ENCODE measurements at places on chromosomes 12 and 14.

GRCh38 chr12:117100851-117101673 is 1.8 kb upstream of the TESC start:
- no peak for DNase-seq

DNA sequence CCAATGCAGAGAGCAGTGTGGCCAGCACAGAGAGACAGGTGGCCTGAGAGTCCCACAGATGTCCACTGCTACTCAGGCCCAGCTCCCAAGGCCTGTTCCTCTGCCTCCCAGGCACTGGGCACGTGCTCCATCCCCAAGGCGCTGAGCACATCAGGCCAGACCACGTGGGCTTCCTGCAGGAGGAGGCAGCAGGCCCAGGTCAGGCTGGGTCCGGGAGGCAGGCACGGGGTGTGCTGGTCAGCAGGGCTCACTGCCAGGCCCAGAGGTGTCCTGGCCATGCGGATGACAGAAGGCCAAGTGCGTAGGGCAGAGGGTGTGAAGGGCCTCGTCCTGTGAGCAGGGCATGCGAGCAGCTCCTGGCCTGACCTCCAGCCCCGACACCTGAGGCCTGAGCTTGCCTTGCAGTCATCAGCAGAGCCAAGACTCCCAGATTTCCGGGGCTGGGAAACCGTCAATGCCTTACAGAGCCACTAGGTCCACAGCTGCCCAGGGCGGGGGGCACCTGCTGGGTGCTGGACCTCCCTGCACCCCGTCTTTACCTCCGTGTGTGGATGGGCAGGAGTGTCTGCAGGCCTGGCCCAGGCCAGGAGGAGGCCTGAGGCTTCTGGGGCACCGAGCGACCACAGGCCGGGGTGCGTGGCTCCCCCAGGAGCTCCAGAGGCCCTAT is 14.9 kb downstream of the TRMT61A start:
- DNase-seq = no peak

GRCh38 chr12:106080791-106081170 is 58.0 kb downstream of the NUAK1 start:
- no peak for DNase-seq

DNA sequence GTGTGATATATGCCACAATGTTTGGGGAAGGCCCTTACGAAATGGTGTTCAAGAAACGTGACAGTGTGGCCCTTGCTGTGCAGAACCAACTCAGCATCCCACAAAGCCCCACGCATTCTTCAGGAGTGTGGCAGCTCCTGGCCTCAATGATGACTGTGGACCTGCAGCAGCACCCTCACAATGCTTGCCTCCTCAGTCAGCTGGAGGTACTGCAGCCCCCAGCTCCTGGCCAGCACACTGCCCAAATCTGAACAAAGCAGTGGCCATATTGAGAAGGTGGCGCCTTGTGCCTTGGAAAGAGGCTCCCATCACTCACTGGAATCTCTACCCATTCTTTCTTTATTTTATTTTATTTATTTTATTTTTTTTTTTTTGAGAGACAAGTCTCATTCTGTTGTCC is 10.4 kb downstream of the POLE2 start:
- no peak for DNase-seq

- DNase-seq = no peak
These were observed 354.0 kb downstream of the ETNK1 start for GRCh38 chr12:22978962-22979361.

GRCh38 chr12:12628013-12628412 is 16.3 kb downstream of the CREBL2 start:
- DNase-seq = peak; percentile 15

DNA sequence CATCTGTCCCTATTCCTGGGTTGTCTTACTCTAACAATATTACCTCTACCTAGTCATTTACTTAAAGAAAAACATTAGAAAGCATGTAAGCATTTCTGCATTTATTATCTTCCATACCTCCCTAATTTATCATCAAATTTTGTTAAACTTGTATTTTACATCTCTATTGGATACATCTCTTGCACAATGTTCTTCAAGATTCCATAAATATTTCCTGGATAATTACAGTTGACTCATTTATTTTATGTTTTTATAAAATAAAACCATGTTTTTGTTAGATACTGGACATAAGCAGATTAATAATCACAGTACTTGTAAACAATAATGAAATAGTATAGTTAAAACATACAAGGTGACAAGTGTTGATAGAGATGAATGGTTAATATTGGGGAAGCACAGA is 209.0 kb downstream of the TMTC3 start:
- no peak for DNase-seq

- DNase-seq = no peak
These were observed 95.6 kb upstream of the NRXN3 start for GRCh38 chr14:78074561-78074960.

DNA sequence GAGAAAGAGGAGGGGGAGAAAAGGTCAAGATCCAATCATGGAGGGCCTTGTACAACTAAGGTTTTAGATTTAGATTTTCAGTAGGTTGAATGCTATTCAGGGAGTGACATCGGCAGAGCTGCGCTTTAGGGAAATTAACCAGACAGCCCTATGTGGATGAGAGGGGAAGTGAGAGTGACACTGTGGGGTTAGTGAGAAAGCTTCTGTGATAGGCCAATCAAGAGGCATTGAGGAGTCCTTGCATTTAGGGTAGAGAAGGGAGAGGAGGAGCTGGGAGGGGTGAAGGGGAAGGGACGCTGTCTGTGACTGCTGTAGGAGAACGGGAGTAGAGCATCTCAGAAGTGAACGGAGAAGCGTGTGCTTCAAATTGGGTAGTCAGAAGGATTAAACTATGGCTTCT is 3.4 kb downstream of the HSD17B6 start:
- DNase-seq = peak; percentile 74

DNA sequence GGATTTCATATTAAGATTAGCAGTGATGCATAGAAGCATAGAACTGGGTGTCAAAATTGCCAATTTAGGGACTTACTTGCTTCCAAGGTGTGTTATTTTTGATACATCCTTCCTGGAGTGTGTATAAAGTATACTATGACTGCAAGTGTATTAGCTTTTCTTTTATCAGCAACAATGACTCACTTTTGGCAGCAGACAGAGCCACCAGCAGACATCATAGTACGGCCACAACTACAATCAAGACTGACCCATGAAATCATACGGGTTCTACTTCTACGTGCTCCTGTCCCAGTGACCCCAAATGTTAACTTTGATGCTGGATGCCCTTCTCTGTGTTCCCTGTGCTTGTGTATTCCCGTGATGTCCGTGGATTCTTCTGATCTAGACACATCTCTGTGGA is 443.9 kb downstream of the TMEM132D start:
- no peak for DNase-seq

- no peak for DNase-seq
These were observed 17.3 kb downstream of the KRT7 start for GRCh38 chr12:52250048-52250990.

GRCh38 chr12:10884086-10884725 is at the start of gene PRH1:
PRH1 (minus strand) TSS chr12:10884255; CDS start chr12:10884217, 38 bp downstream.
- no peak for DNase-seq

DNA sequence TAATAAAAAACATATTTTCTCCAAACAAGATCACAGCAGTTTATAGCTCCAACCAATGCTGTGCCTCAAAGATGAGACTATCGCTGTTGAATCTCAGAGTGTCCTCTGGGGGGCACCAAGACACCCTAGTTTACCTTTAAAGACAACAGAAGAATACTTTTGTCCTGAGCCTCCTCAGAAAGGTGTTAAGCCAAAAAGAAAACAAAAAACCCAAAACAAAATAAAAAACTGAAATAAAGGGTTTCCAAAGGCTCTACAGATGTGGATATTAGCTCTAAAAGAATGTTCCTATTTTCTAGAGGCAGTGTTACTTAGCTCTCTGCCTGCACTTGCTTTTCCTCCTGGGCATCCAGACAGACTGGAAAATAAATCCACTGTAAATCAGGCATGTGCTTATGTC is 86.9 kb upstream of the TTC7B start:
- DNase-seq = peak; percentile 68

DNA sequence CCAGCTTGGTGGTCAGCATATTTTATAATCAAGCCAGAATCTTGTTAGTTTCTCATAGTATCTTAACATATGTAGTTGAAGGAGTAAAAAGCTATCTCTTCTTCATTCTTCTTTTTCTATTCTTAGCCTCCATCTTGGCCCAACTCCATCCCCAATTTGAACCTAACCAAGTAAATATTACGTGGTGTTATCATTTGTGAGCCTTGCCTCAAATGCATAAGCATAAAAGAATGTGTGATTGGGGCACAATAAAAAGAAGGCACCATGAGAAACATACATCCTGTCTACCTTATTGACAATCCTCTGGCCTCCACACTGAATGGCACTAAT is 181.4 kb upstream of the BMP4 start:
- no peak for DNase-seq

All from inflammatory macrophage treated with lipopolysaccharide for 4 hours (primary cell).